Effector CD8-positive, alpha-beta T cell (primary cell): ENCODE measurements at places on chromosomes 2 and 18.

DNA sequence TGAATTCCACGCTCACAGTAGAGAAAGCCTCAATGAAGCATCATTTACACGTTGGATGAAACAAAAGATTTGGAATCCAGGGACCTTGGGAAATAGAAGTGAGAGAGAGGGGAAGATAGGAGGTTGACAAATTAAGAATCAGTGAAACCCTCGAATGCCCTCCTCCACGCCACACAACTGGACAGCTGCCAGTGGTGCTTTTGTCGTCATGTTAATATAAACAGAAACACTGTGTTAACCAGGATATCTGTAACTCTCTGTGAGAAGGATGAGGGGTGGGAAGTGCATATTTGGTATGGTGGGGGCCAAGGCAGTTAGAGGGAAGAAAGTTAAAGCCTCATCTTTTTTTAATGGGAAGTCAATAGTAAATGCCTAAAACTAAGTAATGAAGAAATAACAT lies 108.7 kb downstream of the GFPT1 start:
- DNase-seq: no peak

DNA sequence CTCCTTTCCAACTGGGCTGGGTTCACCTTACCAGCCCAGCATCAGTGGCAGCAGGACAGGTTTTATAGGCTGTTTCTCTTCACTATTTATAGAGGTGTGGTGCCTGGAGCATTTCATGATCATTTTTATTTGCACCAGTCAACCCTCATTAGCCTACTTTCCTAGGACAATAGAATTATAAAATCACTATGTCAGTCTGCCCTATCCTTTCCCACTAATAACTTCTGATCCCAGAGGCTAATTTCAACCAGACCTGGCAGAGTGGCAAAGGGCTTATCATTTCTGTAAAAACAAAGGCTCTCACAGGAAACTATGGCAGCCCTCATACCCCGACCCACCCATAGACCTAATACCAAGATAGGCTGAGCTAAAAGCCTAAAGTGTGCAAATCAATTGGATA lies 243.5 kb upstream of the TMEFF2 start:
- DNase-seq: no peak

- DNase-seq: no peak
Observed at GRCh38 chr18:14122097-14122496, 10.1 kb downstream of the ZNF519 start.

- no peak for DNase-seq
Observed at GRCh38 chr18:22551536-22552151, 133.9 kb upstream of the CTAGE1 start.

- no peak for DNase-seq
Observed at GRCh38 chr2:191836853-191837769, 9.8 kb downstream of the CAVIN2 start.

GRCh38 chr2:172050479-172051125 lies 34.7 kb upstream of the DLX1 start:
- no peak for DNase-seq

- DNase-seq: no peak
Observed at GRCh38 chr2:168568476-168569267, 112.6 kb downstream of the CERS6 start.

GRCh38 chr18:48545757-48546321 lies 7.0 kb downstream of the CTIF start:
- no peak for DNase-seq

DNA sequence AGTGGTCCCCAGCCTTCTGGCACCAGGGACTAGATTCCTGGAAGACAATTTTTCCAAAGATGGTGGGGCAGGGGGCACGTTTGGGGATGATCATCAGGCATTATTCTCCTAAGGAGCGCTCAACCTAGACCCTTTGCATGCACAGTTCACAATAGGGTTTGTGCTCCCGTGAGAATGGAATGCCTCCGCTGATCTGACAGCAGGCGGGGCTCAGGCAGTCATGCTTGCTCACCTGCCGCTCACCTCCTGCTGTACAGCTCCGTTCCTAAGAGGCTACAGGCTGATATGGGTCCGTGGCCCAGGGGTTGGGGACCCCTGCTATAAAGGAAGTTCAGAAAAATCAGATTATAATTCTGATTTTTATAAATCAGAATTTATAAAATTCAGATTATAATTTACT lies 22.3 kb upstream of the TYMS start:
- no peak for DNase-seq

DNA sequence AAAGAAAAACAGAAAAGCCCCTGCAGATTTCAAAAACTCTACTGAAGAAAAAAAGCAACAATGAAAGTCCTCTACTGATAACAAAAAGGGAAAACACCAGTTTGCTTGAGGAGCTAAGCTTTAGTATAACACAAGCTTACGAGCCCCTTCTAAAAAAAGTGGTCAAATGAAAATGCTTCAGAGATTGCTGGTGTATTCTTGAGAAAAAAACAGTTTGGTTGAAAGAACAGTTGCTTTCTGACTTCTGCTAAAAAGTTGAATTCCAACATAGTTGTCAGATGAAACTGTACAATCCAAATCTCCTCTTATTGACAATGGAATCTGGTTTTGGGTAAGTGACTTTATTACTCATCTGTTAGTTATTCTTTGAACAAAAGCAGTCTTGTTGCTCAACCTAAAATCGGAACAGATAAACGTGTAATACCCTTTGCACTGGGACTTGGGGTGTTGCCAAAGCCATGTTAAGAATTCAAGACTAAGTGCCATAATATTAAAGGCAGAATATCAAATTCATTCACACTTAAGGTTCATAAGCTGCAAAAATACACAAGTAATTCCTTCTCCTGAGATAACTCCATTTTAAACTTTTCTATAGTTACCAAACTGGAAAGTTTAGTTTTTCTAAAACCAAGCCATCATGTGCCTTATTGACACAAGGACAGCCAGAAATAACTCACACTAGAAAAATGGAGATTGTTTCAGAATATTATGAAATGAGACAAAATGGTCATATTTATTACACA lies 45.3 kb upstream of the SPAG16 start:
- DNase-seq: no peak

DNA sequence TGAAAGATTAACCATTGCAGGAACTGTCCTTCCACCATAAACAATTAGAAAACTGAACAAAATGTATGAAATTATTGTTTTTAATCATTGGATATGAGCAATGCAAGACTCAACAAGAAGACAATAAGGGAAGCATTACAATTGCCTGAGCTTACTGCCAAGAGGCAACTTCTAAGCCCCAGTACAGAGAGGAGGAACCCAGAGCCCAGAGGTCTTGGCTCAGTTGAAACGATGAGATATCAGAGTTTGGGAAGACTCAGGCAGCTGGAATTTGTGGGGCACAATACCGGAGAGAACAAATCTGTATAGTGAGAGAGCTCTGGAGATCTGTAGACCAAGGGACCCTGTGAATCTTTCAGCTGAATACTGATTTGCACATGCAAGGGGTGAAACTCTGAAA lies 80.6 kb upstream of the ZFP36L2 start:
- no peak for DNase-seq

DNA sequence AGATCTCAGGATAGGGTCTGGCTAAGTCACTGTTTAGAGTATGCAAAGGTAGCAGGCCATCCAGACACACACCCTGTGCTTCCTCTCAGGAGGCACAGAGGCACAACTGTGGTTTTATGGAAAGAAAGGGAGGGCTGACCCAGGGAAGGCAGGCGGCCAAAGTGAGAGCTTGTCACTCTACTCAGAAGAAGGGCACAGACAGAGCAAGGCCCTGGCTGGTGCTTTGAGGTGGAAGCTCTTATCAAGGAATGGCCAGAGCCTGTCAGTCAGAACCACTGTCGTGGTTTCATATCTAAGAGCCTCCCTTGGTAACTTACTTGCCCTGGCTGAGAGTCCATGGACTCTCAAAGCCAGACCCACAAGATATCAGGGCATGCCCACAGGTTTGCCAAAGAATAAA lies 40.7 kb downstream of the SLC9A2 start:
- DNase-seq: no peak

- no peak for DNase-seq
Observed at GRCh38 chr2:227326783-227327182, 1.7 kb downstream of the MFF start.

GRCh38 chr18:8107426-8107825 lies 501.8 kb upstream of the RAB12 start:
- DNase-seq: no peak

GRCh38 chr2:79972661-79973060 lies 331.9 kb downstream of the LRRTM1 start:
- DNase-seq: no peak

DNA sequence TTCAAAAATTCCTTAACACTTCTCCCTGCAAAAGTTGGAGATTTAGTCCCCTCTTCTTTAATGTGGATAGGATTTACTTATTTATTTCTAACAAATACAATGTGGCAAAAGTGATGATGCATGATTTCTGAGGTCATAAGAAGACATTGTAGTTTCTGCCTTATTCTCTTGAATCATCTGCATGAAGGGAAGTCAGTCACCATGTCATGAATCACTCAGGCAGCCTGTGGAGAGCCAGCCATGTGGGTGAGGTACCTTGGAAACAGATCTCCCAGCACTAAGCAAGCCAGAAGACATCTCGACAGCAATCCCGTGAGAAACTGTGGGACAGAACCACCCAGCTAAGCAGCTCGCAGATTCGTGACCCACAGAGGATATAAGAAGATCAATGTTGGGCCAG lies 2.7 kb upstream of the ZC3H8 start:
- no peak for DNase-seq

DNA sequence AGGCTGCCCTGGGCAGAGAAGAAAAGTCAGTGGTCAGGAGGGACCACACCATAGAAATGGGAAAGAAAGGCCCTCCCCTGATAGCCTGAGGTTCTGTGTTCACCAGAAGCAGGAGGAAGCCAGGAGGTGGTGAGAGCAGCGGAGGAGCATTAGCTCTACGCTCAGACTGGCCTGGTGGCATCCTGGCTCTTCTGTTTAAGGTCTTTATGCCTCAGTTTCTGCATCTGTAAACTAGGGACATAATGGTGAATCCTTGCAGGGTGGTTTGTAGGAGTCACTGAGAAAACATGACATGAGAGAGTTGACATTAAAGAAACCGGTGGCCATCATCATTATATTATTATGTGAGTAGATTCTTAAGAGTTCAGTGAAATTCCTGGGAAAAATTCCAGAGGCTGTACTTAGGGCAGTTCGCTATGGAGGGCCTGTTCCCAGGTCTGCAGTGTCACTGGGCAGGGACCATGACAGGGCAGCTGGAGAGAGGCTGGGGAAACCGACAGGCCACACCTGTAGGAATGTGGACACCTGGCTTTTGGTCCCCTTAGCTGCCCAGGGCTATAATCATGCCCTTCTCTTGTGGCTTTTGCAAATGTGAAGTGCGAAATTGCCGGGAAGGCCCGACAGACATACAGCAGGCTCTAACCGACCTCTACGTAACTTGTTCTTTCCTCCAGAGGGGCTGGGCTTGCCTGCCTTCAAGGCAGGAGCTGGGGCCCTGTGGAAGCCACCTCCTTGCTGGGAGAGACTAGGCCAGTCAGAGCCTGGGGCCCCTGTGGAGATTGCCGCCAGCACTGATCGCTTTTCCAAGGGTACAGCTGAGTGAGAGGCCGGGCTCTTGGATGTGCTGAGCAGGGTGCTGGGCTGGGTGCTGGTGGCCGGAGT lies 31.0 kb downstream of the GLI2 start:
- no peak for DNase-seq

DNA sequence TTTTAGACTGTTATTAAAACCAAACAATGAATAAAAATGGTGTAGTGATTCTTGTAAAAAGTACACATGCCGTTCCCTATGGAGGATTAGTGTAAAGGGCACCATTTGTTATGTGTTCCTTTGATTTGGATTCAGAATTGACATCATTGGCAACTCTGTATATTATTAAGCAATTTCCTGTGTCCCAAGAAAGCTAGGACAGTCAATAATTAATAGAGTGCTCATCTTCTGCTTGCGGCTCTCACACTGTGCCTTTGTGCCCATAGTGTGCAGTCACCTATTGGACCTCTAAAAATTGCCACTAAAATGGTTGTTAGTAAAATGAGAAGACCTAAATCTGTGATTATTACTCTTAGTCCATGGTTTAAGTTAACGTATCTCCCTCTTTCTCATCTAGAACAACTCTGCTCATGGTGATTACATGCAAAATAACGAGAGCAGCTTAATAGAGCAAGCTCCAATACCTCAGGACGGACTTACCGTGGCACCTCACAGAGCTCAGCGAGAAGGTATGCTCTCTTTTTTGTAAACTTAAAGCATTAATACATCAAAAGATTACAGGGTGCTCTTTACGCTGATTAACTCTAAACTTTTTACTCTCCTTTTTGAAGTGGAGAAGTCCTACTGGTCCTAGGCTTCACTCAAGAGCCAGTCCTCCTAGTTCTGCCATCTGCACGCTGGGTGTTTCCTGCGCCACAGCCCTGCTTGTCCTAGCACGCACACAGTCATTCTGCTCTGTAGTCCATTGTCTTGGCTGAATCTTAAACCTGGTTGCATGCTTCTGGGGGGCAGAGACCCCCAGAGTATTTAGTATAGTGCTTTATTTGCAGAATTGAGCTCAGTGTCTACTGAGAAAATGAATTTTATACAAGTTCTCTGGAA lies 16.7 kb downstream of the ZCCHC2 start:
- DNase-seq: no peak

GRCh38 chr2:79799729-79800128 lies 286.9 kb downstream of the CTNNA2 start:
- no peak for DNase-seq

- DNase-seq: no peak
Observed at GRCh38 chr18:8732442-8733360, 27.3 kb downstream of the MTCL1 start.

- DNase-seq: no peak
Observed at GRCh38 chr2:36516136-36516870, 81.7 kb downstream of the FEZ2 start.

DNA sequence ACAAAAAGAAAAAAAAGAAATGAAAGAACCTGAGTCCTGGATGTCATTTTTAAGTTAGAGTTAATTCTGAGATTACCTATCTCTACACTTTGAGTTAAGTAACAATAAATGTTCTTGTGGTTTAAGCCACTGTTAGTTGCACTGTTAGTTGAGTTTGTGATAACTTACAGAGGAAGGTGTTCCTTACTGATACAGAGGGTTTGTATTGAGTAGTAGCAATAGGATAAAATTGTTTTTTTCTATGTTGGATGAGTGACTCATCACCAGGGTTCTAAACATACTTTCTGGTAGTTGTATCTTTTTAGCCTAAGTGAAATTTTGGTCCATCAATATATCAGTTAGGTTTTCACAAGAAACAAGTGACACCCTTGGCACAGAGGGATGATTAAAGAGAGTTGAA lies 4.0 kb upstream of the LCLAT1 start:
- DNase-seq: no peak

DNA sequence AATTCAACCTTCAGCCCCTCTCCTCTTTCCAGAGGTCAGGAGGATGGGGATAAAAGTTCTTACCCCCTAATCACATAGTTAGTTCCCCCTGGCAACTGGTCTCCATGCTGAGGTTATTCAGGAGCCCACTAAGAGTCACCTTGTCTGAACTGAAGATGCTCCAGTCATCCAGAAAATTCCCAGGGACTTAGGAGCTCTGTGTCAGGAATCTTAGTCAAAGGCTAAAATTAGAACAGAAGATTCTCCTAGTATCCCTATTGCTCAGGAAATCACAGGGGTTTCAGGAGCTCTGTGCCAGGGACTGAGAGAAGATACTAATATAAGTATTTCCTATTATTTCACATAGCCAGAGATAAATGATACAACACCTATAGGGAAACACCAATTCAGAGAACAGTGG lies 37.3 kb upstream of the LONRF2 start:
- DNase-seq: no peak
